Activated gamma-delta T cell (primary cell): ENCODE measurements at places on chromosomes 7 and 10.

GRCh38 chr7:16636555-16637101 is 8.9 kb downstream of the ANKMY2 start:
- DNase-seq, result no peak

GRCh38 chr10:133393401-133394063 is 425 bp upstream of the MTG1 start:
- DNase-seq, result no peak

- DNase-seq, result no peak
Measured at GRCh38 chr7:123538897-123539296, 4.5 kb upstream of the IQUB start.

DNA sequence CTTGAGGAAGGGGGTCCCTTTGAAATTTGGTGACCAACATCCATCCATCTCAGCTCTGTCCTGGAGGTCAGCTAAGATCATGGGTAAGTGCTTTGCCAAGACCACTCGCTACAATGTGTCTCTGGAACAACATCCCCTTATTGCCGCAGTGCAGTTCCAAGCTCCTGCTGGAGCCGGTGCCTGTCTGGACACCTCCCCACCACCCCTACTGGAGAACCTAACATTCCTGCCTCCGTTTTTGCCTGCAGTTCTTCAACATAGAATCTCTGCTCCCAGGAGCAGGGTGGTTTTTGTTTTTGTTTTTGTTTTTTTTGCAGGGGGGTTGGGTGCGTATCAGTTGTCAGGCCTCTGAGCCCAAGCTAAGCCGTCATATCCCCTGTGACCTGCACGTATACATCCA is 51.2 kb upstream of the FXYD4 start:
- DNase-seq, result no peak

- no peak for DNase-seq
Measured at GRCh38 chr10:14485986-14486385, 155.3 kb upstream of the FRMD4A start.

DNA sequence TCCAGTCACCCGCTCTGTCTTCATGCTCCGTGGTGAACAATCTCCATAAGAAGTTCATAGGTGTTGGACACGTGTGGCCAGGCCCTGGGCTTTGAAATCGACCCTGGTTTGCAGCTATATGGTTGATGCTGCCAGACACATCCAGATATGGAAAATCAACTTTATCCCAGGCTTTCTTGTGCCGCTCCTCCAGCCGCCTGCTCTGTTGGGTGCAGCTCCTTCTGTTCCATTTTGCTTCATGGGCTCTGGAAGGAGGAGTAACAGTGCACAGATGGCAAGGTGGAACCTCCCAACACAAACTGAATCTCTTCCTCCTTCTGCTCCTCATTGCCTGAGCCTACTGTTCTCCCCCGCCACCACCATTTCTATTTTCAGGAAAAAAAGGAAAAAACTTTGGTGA is 44.7 kb downstream of the THNSL1 start:
- no peak for DNase-seq

GRCh38 chr10:27258838-27259812 is 18.5 kb upstream of the ACBD5 start:
- peak; percentile 17 for DNase-seq

GRCh38 chr10:124701881-124702656 is 42.1 kb downstream of the FAM53B start:
- DNase-seq, result no peak

GRCh38 chr10:100827819-100828737 is 82.7 kb downstream of the PAX2 start:
- DNase-seq, result peak; percentile 15

- no peak for DNase-seq
Measured at GRCh38 chr7:1057416-1058291, 13.3 kb downstream of the GPR146 start.

DNA sequence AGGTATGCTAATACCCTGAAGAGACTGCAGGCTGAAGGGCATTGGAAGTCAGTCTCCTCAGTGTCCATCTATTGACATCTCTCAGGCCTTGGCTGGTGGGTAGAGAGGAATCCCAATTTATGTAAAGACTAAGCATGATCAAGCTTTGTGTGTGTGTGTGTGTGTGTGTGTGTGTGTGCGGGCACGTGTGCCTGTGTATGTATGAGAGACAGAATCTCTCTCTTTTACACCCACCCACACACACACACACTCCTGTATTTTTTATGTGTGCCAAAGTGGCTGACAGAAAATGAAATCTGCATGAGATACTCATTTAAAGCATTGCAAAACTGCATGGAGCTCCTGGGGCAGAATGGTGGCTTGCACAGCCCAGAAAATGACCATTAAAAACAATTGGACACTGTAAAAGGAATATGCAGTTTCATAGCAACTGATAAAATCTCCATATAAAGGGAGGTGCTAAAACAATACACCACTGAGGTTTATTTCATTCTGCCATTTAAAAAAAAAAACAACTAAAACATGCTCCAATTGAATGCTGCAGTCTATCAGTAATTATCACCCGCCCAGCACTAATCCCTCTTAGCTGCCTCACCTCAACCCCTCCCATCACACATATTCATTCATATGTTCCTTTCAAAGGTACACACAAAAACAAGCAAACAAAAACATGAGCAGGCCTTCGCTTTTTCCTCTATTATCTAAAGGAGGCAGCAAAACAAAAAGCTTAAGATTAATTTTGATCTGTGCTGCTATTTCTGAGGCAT is 385.0 kb downstream of the KCNMA1 start:
- no peak for DNase-seq
